T follicular helper cell (primary cell): ENCODE measurements at places on chromosomes 3 and 15.

DNA sequence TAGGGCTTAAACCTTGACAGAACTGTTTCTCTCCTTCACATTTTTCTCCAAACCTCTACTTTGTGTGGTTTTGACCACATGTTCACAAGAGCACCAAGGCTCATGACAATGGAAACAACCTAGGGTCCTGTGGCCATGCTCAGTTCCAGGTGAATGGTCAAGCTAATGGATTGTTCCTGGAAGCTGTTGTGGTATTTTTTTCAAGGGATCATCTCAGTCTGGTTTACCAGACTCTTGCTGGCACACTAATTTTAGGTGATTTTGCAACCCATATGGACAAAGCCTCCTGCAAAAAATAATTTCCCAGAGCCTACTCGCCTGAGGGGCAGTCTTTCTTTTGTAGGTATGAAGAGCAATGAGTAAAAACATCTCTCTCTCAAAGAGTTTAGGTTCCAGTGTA is 67.2 kb downstream of the LSAMP start:
- no peak for DNase-seq

- no peak for DNase-seq
Observed at GRCh38 chr3:38371541-38372213, 25.1 kb downstream of the XYLB start.

DNA sequence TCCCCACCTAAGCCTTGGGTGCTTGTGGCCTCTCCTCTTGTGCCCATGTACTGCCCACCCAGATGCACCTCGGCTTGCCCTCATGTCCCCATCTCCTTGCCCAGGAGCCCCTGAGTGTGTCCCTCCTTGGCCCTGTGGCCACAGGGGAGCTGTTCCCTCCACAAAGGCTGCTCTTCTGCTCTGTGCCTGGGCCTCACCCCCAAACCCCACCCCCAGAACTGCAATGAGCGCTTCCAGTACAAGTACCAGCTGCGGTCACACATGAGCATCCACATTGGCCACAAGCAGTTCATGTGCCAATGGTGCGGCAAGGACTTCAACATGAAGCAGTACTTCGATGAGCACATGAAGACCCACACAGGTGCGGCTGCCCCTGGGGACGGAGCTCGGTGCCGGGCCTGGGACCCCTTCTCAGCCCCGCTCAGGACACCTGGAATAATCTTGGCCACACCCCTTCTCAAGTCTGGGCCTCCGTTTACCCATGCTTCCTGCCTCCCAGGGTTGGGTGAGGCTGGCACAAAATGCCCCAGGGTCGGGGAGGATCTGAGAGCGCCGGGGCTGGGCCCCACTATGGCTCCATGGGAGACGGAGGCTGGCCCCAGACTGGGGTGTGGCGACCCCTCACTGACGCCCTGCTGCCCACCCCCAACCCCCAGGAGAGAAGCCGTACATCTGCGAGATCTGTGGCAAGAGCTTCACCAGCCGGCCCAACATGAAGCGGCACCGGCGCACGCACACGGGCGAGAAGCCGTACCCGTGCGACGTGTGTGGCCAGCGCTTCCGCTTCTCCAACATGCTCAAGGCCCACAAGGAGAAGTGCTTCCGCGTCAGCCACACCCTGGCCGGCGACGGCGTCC is 10.3 kb downstream of the ZBTB47 start:
- no peak for DNase-seq

DNA sequence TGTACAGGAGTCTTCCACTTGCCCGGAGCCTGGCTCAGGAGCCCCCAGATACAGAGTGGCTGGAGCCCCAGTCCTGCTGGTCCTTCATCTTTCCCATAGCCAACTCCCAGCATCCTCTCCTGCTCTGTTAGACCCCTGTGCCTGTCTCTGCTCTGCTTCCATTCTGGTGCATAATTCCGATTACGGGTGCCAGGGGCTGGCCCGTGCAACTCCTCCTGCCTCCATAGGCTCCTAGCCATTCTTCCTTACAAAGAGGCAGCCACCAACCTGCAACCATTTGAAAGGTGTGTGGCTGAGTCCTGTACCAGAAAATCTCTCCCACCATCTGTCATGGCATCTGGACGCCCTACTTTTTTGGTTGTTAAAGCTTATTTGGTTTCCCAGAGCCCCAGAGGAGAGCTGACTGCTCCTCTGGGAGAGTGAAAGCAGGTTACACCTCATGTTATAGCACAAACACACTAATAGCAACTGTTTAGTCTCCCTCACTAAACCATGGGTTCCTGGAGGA is 5.2 kb upstream of the RAD18 start:
- no peak for DNase-seq

GRCh38 chr3:141740349-141740748 is 2.3 kb downstream of the RNF7 start:
- no peak for DNase-seq

- no peak for DNase-seq
Observed at GRCh38 chr3:52838561-52839267, 3.9 kb upstream of the MUSTN1 start.

GRCh38 chr15:55917881-55918296 is 75.5 kb downstream of the NEDD4 start:
- no peak for DNase-seq

GRCh38 chr3:98791341-98792325 is 28.5 kb downstream of the ST3GAL6 start:
- DNase-seq, result no peak

DNA sequence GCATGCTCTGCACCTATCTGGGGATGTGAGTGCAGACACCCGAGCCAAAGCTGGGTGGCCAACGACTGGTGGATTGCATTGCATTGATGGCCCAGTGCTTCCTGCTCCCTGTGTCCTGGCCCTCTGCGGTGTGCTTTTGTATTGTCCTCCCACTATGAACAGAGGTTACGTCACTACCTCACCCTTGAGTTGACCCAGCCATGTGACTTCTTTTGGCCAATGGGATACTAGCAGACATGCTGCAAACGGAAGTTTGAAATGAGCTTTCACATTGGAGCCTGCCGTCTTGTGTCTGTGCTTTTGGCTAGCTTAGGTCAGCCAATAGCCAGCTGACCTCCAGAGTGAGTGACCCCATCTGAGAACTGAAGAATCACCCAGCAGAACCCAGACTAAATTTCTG is 15.3 kb upstream of the TBC1D21 start:
- no peak for DNase-seq

GRCh38 chr3:178343433-178344038 is 192.7 kb upstream of the KCNMB2 start:
- DNase-seq, result no peak

GRCh38 chr15:78960308-78960707 is 15.5 kb upstream of the CTSH start:
- DNase-seq, result no peak

DNA sequence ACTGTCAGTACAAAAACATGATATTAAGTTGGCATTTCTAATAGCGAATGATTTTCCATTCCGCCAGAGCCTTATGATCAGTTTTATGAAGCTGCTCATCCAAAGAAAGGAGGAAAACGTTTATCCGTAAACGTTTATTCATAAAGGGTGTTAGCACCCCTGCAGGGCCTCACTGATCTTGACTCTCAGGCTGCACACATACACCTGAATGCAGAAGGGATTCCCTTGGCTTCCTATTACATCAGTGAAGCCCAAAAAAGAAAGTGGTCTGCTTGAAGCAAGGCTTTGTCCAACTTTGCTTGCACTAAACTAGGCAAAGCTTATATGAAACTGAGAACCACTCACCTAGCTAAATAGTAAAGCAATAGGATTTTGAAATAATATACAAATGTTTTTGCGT is 659.5 kb upstream of the CADM2 start:
- no peak for DNase-seq

DNA sequence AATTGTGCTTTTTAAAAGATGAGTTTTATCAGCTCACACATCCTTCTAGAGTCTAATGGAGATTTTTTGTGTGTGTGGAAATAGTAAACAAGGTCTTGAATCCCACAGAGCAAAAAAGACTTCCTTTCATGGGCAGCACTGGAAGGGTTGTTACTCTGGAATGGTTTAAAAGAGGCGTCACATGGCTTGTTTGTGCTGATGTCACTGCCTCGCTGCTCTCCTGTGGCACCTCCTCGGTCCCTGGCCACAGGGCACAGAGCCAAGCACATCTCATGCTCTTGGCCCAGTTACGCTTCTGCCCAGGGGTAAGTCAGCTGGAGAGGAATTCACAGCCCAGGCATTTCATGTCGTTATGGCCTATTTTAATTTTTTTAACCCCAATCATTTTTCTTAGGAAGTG is 53.2 kb downstream of the PGPEP1L start:
- DNase-seq, result no peak
